ENCODE measurements at places on chromosomes 12 and 14.

- DNase-seq: no peak
Measured at GRCh38 chr14:103508521-103509329, 13.9 kb downstream of the CKB start.

DNA sequence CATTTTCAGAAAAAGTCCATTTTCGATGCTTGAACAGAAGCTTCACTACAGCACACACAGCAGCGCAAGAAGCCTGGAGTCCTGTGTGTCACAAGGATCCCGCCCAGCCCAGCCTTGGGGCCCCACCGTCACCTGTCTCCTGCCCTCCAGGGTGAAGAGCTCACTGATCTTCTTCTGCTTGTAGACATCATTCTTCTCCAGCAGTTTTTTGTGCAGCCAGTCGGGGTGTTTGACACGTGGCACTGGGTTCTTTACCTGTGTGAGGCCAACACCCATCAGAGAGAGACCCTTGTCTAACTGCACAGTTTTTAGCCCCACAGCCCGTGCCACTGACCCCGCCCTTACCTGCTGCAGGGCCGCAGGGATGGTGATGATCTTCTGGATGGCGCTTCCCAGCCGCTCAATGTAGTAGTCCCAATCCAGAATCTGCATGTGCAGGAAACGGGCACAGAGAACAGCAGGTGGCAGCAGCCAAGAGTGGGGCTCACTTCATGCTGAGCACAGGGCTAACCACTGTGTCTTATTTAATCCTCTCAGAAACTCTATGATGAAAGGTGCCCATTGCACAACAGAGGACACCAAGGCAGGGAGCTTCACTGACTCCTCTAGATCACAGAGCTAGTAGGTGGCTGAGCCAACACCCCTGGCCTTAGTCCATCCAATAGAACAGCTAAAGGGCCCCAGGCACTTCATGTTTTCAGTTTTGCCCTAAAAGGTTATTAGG lies 30.0 kb downstream of the POLE start:
- DNase-seq: no peak

GRCh38 chr12:99644629-99645028 lies 2.9 kb upstream of the GARIN6 start:
- no peak for DNase-seq

- DNase-seq: no peak
Measured at GRCh38 chr12:88558340-88558867, 21.9 kb downstream of the KITLG start.

DNA sequence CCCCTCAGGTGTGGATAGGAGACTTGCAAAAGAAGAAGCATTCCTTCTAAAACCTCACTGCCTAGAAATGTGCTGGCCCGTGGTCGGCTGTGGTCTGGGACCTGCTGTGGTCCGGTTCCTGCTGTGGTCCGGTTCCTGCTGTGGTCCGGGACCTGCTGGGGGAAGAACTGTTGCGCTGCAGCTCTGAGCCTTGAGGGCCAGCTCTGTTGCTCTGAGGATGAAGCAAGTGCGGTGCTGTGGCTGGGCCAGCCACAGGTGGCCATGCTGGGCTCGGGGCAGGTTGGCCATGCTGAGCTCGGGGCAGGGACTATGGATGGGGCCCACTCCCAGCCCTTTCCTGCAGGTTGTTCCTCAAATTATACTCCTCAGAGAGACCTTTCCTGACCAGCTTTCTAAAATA lies 5.2 kb downstream of the NRXN3 start:
- DNase-seq: no peak

- DNase-seq: no peak
Measured at GRCh38 chr12:76811976-76812375, 48.1 kb downstream of the ZDHHC17 start.

DNA sequence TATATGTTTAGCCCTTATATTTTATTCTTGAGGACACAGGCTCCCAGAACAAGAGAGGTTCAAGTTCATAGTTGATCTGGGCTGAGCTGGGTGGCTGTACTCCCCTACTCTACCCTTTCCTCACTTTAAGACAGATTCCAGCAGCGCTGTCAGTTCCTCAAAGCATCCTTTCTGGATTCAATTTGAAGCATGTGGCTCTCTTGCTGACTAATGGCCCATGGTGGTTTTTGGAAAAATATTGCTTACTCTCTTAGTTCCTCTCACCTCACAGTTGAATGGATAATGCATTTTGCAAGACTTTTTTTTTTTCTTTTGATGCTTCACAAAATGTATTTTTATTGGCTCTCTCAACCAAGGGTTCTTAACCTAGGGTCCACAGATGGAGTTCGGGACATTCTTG lies 4.1 kb downstream of the PELI2 start:
- no peak for DNase-seq

DNA sequence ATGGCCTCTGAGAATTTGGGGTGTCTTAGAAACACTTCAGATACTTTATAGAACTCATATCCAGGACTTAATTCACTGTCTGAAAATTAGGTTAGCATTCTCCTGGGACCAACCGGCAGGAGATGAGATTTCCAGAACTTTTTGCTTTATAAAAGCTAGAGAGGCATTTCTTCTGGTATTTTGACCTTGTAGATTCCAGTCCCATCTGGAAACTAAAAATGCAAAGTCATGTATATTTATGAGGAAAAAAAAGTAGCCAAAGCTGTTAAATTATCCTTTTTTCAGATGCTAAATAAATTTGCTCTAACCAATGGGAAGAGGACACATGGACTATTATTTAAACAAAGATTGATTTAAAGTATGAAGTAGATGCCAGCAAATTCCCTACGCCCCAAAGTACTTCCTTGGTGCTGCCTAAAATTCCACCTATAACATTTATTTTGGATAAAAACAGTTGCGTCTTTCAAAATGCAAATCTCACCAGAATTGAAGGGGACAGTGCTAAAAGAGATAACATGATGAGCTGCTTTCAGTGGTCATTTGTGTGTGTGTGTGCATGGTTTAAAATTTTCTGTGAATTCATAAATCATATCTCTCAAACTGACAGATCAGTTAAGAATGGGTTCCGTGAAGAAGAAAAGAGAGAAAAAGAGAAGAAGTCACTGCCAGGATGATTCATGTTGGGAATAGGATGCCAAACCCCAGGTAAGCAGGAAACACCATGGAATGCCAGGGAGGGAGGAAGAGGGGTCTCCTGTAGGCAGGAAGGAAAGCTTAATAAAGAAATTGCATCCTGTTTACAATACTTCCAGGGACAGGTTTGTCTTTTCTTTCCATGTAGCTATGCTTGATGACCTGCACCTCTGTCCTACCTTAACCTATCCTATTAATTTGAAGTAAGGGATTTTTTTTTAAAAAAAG lies 97.7 kb upstream of the RGS6 start:
- no peak for DNase-seq

- no peak for DNase-seq
Measured at GRCh38 chr12:47636908-47637780, 68.7 kb downstream of the RPAP3 start.

DNA sequence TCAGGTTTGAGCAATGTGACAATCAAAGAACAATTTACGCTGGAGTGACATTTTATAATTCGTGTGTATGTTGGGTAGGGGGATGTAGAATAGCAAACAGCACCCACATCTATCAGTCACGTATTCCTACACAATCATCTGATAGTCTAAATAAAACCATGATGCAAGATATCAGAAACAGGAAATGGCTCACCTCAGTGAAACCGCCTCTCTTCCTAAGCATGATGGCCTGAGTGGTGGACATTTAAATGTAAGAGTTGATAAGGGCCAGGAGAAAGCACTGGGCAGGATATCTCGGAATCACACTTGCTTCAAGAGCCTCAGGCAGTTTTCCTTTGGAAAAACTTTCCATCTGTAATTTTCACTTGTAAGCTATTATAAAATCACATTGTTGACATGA lies 128.2 kb downstream of the GRIP1 start:
- no peak for DNase-seq

DNA sequence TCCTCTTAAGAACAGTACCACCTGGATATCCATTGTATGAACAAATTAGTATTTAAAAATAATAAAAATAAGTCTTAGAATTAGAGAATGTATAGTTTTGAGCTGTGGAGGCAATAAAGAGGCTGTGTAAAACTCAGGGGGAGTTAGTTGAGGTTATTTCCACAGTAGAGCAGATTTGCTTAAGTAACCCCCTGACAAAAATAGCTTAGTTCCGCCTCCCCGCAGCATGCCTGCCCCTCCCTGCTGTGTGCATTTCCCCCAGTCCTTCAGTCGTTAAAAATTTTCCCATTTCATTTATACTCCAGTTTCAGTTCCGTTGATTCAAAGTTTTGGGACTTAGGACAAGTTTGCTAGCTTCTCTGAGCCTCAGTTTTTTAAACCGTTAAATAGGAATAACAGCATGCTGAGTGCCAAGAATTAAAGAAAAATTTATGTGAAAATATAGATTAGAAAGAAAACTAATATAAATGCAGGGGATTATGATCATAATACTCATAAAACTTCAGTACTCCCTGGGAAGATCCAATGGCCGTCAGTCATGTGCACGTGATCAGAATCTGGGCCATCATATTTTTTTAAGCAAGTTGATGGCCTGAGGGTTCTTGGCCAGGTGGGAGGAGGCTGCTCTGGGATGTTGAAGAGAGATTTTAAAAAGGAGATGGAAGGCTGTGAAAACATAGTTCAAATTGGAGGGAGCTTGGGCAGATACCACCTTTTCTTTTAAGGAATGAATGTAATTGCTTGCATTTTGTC lies 14.5 kb upstream of the SLC38A2 start:
- peak; percentile 20 for DNase-seq

DNA sequence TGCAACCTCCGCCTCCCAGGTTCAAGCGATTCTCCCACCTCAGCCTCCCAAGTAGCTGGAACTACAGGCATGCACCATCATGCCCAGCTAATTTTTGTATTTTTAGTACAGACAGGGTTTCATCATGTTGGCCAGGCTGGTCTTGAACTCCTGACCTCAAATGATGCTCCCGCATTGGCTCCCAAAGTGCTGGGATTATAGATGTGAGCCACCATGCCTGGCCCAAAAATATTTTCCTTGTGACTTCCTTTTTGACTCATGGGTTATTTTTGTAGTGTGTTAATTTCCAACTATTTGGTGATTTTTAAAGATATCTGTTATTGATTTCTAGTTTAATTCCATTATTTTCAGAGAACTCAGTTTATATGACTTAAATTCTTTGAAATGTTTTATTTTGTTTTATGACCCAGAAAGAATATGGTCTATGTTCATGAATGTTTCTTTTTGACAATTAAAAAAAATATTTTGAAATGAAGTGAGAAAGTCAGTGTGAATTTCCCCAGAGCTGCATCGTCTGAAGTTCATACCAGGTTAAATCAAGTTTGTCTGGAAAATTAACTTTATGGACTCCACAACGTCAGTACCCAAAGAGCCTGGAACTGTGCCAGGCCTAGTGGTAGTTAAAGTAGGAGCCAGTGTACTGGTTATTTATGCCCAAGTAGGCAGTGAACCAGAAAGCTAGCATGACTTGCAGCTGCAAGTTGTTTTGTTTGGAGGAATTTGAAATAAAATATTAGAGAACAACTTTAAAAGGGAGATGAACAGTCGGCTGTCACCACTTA lies 2.8 kb upstream of the CDKL1 start:
- no peak for DNase-seq

DNA sequence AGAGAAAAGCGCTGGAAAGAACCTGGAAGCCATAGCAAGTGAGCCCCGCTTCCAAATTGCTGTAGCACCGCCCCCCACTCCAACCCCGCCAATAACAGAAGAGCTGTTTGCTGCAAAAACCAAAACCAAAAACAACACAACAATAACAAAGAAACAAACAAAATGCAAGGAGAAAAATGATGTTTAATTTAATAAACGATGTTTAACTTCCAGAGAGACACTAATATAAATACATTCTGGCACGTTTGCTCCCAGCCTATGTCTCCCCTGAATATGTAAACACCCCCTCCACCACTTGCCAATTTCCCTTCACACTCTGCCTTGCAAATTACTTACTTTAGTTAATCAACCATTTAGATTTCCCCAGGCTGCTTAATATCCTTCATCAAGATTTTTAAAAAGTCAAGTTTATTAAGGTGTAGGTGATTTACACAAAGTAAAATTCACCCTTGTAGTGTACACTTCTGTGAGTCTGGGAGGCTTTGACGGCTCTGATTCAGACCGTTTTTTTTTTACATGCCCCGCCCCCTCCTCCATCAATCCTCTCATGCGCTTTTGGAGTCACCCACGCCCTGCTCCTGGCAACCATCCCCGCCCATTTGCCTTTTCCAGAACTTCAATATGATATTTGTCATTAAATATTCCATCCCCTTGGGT lies 482 bp upstream of the IFI27L2 start:
- peak; percentile 43 for DNase-seq

GRCh38 chr12:110256780-110257431 lies 24.1 kb upstream of the ATP2A2 start:
- no peak for DNase-seq

- peak; percentile 10 for DNase-seq
Measured at GRCh38 chr12:7144414-7145120, 14.4 kb downstream of the CLSTN3 start.

GRCh38 chr12:93727195-93727811 lies 50.1 kb downstream of the CRADD start:
- DNase-seq: no peak

Data from midbrain (tissue), 1 donor.